Fibroblast of skin of scalp (primary cell): ENCODE measurements at places on chromosomes 13 and 19.

- peak; percentile 83 for DNase-seq
These were observed 49.8 kb upstream of the GTF3A start for GRCh38 chr13:27374650-27375049.

- DNase-seq, result no peak
These were observed 45.0 kb upstream of the UBE2L5 start for GRCh38 chr13:30377312-30377685.

- DNase-seq, result no peak
These were observed 999.2 kb downstream of the PCDH17 start for GRCh38 chr13:58630794-58631193.

DNA sequence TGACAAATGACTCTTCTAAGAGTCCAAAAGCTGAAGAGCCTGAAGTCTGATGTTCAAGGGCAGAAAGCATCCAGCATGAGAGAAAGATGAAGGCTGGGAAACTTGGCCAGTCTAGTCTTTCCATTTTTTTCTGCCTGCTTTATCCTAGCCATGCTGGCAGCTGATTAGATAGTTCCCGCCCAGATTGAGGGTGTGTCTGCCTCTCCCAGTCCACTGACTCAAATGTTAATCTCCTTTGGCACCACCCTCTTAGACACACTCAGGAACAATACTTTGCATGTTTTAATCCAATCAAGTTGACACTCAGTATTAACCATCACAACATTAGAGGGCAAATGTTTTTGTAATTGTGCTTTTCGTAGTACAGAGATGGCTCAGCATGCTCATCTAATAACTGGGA is 267.5 kb upstream of the KLHL1 start:
- no peak for DNase-seq

DNA sequence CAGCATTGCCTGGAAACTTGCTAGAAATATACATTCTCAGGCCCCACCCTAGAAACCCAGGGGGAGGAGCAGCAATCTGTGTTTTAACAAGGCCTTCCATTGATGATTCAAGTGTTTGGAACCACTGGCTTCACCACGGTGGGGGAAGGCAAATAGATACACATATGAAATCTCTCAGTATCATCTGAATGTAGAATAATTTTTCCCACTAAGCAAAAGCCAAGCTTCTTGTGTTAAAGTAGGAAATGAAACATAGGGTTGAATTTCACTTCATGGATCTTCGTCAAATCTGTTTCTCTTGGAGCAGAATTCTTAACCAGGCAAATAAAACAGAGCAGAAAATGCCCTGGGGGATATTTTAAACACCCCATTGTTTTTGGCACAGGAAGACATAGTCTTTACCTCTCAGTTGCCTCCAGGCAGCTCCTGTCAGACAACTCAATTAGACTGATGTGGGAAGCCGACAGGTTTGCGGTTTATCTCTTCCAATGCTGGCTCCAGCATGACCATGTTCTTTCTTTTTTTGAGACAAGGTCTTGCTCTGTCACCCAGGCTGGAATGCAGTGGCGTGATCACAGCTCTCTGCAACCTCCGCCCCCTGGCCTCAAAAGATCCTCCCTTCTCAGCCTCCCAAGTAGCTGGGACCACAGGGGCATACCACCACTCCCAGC is 213.0 kb downstream of the FOXO1 start:
- peak; percentile 59 for DNase-seq

DNA sequence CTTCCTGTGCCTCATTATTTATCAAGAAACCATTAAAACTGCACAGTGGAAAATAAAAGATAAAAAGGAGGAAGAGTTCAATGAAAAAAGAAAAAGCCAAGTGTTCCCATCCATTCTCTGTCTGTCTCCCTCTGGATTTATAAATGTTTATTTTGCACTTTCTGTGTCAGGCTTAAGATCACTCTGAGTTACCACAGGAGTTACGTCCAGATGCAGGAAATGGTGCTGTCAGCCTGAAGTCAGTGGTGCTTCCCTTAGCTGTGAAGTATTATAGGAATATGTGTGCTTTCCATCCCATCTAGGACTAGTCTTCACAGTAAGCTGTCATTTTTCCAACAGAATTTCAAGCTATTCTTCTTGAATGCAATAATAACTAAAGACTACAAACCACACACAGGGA is 420.2 kb downstream of the KCTD12 start:
- no peak for DNase-seq

DNA sequence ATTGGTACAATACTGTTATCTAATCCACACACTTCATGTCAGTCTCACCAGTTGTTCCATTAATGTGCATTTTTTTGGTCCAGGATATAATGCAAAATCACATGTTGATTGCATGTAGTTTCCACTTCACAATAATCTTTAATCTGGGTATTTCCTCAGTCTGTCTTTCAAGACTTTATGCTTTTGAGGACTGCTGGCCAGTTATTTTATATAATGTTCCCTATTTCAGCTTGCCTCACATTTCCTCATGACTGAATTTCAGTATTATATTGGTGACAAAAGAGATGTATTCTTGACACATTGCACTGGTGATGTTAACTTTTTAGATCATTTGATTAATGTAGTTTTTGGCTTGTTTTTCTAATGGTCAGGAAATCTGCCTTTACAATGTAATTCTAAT is 368.3 kb downstream of the IRS2 start:
- no peak for DNase-seq

DNA sequence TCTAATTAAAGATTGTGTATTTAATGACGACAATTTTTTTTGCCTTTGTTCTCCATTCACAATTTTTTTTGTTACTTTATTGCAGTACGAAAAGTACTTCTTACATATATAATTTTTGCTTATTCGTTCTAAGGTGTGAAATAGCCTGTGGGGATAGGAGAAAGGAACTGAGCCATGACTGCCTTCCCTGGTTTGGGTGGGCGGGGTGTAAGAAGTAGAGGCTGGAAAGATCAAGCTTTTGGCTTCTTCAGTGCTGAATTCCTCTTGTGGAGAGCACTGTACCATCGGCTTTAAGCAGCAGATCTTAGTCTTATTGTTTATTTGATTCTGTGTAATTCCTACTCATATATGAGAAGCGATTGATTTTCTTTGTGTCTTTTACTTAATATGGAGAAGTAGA is 115.8 kb downstream of the NBEA start:
- no peak for DNase-seq

- DNase-seq, result no peak
These were observed 7.7 kb upstream of the CRTC1 start for GRCh38 chr19:18675779-18676178.

GRCh38 chr19:57682226-57682766 is 519 bp downstream of the ZNF551 start:
- no peak for DNase-seq

- no peak for DNase-seq
These were observed 680.1 kb downstream of the DIAPH3 start for GRCh38 chr13:59483501-59484145.

DNA sequence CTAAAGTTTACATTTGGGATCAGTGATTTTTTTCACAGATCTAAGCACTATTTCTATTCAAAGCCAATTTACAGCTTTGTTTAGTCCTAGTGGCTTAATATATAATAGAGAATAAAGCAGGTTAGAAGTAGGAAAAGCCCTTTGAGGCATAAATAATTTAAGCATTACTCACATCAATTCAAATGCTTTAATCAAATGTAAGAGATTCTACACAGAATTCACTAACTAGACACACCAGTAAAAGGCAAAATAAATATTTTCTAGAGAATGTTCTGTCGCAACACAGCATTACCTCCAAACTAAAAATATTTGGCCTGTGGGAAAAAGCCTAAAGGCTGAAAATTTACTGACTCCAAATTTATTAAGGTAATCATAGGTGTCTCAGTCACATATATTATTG is 31.3 kb downstream of the KCTD12 start:
- peak; percentile 24 for DNase-seq

DNA sequence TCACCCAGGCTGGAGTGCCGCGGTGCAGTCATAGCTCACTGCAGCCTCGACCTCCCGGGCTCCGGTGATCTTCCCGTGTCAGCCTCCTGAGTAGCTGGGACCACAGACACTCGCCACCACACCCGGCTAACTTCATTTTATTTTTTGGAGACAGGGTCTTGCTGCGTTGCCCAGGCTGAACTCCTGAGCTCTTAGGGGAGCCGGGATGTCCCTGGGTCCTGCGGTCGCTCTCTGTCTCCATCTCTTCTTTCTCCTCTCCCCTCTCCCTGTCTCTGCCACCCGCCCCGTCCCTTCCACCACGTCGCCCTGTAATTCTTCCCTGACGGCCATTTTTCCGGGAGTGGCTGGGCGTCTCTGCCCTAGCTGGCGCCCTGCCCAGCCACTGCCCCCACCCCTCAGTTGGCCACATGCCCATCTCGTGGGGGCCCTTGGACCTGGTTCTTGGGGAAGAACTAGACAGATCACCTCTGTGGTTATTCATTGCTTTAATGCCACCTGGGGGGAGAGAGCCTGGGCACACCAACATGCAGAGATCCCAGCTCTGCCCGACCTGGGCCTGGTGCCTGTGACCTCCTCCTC is 18.9 kb downstream of the ARID3A start:
- DNase-seq, result no peak

GRCh38 chr19:51807111-51807701 is 12.2 kb downstream of the FPR3 start:
- peak; percentile 52 for DNase-seq

- DNase-seq, result no peak
These were observed 220.5 kb downstream of the RBM26 start for GRCh38 chr13:79185580-79185979.

GRCh38 chr19:24057144-24057543 is 29.8 kb upstream of the ZNF254 start:
- no peak for DNase-seq

DNA sequence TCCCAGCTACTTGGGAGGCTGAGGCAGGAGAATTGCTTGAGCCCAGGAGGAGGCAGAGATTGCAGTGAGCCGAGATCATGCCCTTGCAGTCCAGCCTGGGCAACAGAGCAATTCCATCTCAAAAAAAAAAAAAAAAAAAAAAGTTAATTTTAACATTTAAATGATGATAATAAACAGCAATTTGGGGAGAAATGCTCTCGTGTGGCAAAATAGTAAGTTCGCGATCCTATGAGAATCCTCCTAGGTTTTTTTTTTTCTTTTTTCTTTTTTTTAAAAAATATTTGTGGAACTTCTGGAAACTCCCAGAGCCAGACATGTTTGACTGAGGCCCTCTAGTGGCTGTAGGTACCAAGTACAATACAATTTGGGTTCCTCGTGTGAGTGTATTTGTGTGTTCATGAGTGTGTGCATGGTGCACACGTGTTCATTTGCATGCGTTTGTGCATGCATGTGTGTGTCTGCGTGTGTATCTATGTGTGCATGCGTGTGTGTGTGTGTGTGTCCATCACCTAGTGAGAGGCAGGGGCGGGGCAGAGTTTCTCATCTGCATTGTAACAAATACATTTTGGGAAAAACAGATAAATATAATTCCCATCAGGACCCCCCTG is 31.2 kb downstream of the TMPRSS9 start:
- peak; percentile 77 for DNase-seq

GRCh38 chr19:57099199-57099661 is 20.6 kb upstream of the USP29 start:
- DNase-seq, result peak; percentile 10

- DNase-seq, result no peak
These were observed at the start of gene ARHGEF7 for GRCh38 chr13:111115061-111115964. Gene ARHGEF7 (plus strand): TSS chr13:111115310. CDS start chr13:111115527, 217 bp downstream.

DNA sequence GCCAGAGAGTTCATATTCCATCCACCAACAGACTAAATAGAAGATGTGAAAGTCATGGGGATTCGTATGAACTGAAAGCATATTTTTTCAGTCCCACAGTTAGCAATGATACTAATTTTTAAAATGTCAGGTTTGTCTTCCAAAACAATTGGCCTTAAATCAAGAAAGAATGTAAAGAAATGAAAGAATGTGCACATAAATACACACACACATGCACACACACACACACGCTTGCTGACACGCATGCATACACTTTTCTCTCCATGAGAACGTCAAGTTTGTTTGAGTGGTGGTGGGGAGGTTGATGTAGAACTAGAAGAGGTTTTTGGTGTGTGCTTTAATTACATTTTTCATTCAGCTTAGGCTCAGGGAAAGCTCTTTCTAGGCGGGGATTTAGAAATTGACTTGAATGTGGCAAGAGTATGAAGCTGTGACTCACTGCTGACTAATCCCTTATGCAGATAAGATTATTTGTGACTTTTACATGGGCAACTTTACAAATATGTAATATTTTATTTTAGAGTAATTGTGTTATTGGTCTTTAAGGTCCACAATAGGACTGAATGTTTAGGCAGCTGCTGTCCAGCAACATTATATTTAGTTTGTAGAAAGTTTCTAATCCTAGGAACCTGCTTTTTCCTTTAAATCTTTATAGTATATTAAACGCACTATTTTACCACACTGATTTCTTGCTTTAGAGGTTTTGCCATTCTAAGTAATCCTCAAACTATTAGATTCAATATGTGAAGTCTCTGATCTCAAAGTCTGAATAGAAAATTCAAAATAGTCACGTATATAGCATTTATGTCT is 18.8 kb downstream of the FLT1 start:
- peak; percentile 82 for DNase-seq

DNA sequence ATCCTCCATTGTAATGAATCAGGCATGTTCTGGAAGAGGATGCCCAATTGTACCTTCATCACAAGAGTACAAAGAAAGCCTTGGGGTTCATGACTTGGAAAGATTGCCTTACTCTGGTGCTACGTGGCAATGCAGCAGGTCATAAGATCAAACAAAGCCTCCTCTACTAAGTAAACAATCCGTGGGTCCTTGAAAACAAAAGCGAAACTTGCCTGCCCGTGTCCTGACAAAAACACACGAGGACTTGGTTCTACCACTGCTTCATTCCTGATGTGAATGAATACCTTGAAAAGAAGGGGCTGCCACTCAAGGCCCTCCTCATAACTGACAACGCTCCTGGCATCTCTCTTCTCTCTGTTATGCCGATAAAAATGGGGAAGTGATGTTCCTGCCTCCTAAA is 18.9 kb downstream of the ZNF563 start:
- no peak for DNase-seq

DNA sequence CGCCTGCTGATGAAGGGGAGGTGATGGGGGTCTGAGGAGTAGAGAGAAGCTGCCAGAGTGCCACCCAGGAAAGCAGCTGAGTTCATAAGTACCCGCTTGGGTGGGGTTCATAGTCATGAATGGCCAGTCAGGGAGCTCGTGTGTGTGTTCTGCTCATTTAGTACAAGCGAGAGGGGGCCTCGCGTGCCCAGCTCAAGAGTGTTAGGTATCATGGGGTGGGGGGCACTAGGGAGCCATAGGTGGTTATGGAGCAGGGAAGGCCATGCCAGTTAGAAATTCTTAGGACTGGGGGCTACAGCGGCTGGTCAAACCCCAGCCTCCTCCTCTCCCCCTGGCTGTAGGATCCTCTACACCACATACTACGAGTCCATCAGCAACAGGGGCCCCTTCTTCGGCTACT is 46.8 kb downstream of the CD320 start:
- no peak for DNase-seq

DNA sequence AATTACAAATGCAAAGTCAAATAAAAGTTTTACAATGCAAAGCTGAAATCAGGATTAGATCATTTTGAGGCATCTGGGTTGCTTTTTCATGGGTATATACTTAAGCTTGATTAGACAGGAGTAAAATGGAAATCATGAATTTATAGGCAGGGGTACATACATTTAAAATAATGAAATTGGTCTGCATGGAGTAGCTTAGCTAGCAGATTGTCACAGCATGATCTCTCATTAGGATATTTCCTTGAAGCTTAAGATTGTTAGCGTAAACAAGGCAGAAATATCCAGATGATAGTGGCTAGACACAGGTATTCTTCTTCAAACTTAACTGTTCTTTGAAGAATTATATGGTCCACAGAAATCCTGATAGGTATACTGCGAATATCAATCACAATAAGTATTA is 1627.0 kb upstream of the PCDH20 start:
- DNase-seq, result no peak

GRCh38 chr13:91724591-91724990 is 326.2 kb downstream of the GPC5 start:
- no peak for DNase-seq

GRCh38 chr19:56156768-56157167 is 15.7 kb downstream of the ZNF444 start:
- DNase-seq, result no peak
